Sigmoid colon (tissue), 7 donors: ENCODE measurements at places on chromosomes 5 and 9. TPM values are rescaled to one million over a fixed set of nuclear protein-coding genes. Genes with fewer than 3 reads are reported as not detected.

DNA sequence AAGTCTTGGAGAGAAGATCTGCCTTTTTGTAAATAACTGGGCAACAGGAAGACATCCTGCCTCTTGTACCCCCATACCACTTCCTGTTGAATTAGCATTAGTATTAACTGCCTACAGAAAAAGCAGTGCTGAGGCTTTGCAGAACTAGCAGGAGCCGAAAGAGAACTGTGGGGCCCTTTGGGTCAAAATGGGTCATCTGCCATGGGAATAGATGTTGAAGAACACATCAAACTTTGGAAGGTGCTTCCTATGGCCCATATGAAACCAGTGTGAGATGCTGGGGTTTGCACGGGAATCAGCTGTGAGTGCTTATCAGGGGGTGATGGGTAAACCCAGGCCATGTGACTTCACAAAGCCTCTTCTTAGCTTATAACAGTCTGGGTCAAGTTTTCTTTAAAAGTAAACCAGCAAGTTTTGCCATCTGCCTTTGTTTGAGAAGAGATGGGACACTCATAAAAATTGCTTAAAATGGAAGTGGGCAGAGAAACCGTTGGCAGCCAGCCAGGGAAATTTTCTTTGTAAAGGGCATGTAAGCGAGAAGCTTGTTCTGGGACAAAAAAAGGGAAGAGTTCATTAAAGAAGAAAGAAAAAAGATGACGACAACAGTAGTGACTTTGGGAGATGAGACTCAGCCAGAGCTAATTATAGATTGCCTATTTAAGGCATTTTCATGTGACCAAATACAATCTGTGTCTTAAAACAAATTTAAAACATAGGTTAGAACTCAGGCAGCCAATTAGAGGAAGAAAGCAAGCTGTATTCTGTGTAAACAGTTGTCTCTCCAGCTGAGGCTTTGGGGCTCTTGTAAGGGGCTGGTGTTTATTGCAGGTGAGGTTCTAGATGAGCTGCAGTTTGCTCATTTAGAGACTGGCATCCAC is 4.4 kb downstream of the SLC25A25 start:
- H3K36me3 ChIP-seq, result no peaks in the 10 kb centered on the region
- H3K27ac ChIP-seq, result peak overlapping the region; percentile 100
- H3K4me3 ChIP-seq, result no peak overlapping the region
- no peaks in the 10 kb centered on the region for H3K27me3 ChIP-seq

DNA sequence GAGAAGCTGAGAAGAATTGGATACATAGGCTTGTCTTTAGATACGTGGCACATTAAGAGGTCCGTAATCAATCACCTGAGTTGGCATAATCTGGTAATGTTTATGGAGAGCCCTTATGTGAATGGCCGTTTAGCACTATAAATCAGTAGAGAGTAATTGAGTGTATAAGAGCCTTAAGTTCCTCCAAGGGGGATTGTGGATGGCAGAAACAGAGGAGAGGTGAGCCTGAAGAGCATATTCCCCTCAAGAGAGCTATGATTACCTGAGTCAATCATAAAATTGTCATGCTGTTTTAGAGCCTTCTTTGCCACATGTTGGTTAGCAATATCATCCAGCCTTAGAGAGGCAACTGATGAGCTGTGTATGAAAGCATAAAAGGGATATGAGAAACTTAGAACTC is 58.8 kb downstream of the FOCAD start:
- no peaks in the 10 kb centered on the region for H3K27me3 ChIP-seq
- no peak for DNase-seq
- no peaks in the 10 kb centered on the region for H3K36me3 ChIP-seq
- H3K4me1 ChIP-seq, result no peaks in the 10 kb centered on the region
- no peak overlapping the region for H3K4me3 ChIP-seq
- H3K27ac ChIP-seq, result no peak overlapping the region

GRCh38 chr9:127835991-127836516 is 18.4 kb downstream of the ENG start:
- no peak overlapping the region for H3K4me3 ChIP-seq
- peak; percentile 88 for DNase-seq

The AGXT2 gene
- not detected for total RNA-seq

The PCDHGB4 gene
- 9.1 TPM for total RNA-seq

The WHRN gene
- total RNA-seq, result 5.4 TPM
